Spinal cord (tissue), 10 donors: ENCODE measurements at places on chromosomes 6 and 20.

DNA sequence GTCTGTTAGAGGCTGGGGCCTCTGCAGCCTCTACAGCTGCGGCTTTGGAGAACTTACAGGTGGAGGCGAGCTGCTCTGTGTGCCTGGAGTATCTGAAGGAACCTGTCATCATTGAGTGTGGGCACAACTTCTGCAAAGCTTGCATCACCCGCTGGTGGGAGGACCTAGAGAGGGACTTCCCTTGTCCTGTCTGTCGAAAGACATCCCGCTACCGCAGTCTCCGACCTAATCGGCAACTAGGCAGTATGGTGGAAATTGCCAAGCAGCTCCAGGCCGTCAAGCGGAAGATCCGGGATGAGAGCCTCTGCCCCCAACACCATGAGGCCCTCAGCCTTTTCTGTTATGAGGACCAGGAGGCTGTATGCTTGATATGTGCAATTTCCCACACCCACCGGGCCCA lies 2.6 kb downstream of the TRIM39 start:
- DNase-seq, result no peak

DNA sequence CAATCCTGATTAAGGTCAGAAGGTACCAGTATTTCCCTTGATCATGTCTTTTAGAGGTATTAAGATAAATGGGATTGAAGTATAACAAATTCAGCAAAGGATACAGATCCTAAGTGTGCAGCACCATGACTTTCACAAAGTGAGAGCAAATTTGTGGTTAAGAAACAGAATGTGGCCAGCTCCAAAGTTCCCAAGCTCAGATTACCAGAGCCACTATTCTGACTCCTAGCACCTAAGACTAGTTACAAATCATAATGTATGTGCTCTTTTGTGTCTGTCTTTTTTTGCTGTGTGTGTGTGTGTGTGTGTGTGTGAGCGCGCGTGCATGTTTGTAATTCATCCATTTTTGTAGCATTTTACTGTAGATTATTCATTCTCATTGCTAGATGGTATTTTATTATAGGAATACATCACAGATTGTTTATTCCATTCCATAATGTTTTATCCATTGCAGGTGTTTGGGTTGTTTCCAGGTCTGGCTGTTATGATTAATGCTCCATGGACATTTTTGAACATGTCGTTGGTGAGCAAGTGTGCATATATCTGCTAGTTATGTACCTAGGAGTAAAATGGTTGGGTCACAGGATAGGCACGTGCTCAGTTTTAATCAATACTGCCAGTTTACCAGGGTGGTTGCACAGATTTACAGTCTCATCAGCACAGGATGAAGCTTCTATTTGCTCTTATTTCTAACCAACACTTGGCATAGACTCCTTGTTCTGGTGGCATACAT lies 314.0 kb upstream of the JAG1 start:
- DNase-seq, result no peak

DNA sequence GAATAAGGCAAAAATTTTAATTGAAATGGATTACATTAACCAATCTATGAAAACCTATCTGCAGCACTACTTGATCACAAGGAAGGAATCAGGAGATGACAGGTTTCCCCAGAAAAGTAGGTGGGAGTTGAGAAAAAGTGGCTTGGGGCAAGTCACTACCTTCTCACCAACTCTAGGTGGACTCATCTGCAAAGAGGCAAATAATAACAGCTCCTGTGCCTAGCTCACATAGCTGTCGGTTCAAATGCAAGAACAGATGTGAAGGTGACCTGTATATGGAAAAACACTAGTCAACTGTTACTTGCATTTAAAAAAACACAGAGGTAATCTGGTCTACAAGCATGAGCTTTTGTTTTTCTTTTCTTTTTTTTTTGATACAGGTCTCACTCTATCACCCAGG lies 67.2 kb downstream of the POPDC3 start:
- no peak for DNase-seq

GRCh38 chr6:1801401-1801800 lies 191.7 kb downstream of the FOXC1 start:
- DNase-seq, result no peak

DNA sequence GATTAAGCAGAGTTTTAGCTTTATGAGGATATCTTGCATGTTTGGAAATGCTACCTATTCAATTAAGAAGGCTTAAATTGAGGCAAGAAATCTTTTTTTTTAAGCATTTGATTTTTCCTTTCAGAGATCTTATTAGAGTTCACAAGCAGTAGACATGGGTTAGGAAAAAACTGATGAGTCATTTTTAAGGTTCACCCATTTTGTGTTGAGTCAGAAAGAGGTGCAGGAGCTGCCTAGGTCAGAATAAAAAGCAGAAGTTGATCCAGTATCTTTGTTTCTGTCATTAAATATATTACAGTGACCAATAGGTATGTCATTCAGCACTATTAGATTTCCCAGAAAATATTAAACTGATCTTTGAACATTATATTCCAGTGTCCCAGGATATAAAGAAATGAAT lies 306.8 kb downstream of the LMBRD1 start:
- no peak for DNase-seq

DNA sequence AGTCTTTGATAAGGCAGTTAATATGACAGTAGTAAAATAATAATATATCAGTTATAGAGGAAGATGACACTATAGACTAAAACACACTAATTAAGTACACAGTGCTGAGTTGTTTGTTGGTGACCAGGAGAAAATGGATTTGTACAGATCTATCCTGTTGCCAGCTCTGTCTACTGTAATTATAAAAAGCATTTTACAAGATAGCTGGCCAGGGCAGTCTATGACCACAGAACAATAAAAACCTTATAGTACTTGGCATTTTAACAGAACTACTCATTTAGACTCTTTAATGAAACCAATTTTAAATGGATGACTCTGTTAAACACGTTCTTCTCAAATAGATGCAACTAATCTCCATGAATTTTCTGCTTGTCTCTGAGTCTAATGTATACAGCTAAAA lies 367.5 kb downstream of the BTBD9 start:
- no peak for DNase-seq

- DNase-seq, result no peak
These were observed 24.3 kb upstream of the LRFN2 start for GRCh38 chr6:40611434-40611833.

GRCh38 chr20:61185841-61186601 lies 66.0 kb upstream of the CDH4 start:
- DNase-seq, result no peak

DNA sequence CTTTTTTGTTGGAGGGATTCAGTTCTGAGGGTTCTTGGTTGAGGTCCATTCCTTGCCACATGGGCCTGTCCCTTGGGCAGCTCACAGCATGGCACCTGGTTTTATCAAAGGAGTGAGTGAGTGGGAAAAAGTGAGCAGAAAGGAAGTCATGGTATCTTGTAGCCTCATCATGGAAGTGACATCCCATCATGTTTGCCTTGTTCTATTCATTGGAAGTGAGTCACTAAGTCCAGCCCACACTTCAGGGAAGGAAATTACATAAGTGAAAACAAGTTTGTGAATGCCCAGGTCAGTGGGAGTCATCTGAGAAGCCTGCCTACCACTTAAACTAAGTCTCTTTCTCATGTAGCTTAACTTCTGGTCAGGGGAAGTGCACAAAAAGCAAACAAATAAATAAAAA lies 32.8 kb upstream of the ZNFX1 start:
- no peak for DNase-seq

- peak; percentile 60 for DNase-seq
These were observed 32.9 kb upstream of the LGSN start for GRCh38 chr6:63352544-63353285.

- DNase-seq, result no peak
These were observed 165.7 kb upstream of the PTPRK start for GRCh38 chr6:128686084-128686483.

GRCh38 chr6:109299776-109300564 lies 82.3 kb downstream of the CD164 start:
- no peak for DNase-seq

- no peak for DNase-seq
These were observed 28.3 kb upstream of the CD83 start for GRCh38 chr6:14089224-14089623.

- no peak for DNase-seq
These were observed 12.6 kb upstream of the PBOV1 start for GRCh38 chr6:138230759-138231380.

- DNase-seq, result no peak
These were observed 592.6 kb upstream of the ADGRB3 start for GRCh38 chr6:68042339-68043121.

DNA sequence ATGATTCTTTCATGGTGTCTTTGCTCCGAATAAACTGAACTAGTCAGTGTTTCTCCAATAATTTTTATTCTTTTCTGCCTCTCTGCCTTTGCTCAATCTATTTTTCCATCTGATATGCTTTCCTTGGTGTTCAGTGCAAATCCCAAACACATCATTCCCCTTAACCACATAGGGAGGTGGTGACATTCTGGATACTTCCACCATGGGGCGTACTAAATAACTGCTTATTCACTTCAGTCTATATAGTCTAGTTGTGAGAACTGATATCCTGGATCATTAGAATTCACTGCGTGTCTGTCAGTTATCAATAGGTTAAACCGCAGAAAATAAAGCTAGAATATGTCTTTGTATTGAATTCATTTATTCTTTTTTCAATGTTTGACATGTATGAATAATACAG lies 83.1 kb downstream of the KCNQ5 start:
- no peak for DNase-seq

GRCh38 chr6:21604081-21604480 lies 10.5 kb downstream of the SOX4 start:
- no peak for DNase-seq

DNA sequence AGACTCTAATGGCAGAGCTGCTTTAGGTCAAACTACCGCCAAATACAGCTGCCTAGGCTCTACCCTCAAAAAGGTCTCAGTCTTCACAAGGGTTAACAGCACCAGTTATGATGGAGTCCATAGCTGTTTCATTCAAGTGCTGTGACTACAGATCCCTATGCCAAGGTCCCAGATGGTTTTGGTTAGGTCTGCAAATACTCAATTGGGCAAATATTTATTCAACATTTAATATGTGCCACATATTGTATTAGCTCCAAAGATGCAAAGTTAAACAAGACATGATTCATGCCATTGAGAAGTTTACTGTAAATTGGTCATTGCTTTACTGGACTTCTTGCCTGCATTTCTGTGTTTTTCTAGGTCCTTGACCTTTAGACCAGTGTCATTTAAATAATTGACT lies 55.8 kb upstream of the TFAP2D start:
- DNase-seq, result no peak

DNA sequence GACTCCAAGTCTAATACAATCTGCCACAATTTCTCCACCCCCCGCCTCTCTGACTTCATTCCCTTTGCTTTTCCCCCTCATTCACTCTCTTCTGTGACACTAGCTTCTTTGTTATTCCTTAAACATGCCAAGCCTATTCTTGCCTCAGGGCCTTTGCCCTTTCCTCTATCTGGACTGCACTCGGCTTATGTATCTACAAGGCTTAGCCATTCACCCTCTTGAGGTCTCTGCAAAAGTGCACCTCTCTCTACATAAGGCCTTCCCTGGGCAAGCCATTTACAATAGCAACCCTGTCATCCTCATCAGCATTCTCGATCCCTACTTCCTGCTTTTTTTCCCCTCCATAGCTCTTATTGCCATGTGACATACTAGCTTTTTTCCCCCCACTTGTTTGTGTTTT lies 168.9 kb downstream of the PDSS2 start:
- peak; percentile 34 for DNase-seq

GRCh38 chr6:16725145-16725864 lies 36.0 kb downstream of the ATXN1 start:
- DNase-seq, result no peak

DNA sequence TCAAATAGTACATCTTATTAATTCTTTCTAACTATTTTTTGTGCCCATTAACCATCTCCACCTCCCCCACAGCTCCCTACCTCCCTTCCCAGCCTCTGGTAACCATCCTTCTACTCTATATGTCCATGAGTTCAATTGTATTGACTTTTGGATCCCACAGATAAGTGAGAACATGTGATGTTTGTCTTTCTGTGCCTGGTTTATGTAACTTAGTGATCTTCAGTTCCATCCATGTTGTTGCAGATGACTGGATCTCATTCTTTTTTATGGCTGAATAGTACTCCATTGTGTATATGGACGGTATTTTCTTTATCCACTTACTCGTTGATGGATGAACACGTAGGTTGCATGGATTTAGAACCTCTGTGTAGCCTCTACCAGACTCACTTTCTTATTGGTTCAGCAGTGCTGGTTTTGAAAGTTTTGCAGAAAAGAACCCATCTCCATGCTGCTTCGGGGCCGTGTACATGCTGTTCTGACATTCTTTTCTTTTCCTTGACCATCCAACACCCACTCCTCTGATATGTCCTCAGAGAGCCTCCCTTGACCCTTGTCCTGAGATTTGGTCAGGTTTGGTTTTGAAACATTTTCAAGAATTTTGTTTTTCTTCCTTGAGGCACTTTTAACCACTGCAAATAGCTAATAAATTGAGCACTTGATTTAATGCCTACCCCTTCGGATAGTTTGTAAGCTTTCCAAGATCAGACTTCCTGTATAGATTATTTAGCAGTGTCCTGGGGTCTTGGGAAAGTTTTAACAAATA lies 231.2 kb upstream of the ZFP64 start:
- no peak for DNase-seq

DNA sequence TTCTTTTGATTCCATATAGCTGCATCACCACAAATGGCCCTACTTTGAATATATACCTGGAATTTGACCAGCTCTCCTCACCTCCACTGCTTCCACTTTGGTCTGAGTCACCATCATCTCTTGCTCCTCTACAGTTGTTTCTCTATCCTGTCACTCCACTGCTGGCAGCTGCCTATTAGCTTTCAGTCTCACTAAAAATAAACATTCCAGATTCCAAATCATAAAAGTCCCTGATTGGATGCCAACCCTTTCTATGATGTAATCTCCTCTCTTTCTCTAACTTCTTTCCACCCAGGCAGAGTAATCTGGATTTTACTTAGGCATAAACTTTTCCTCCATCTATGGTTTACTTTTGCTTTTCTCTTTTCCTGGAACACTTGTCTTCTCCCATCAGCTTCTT lies 49.1 kb downstream of the RFPL4B start:
- DNase-seq, result no peak

DNA sequence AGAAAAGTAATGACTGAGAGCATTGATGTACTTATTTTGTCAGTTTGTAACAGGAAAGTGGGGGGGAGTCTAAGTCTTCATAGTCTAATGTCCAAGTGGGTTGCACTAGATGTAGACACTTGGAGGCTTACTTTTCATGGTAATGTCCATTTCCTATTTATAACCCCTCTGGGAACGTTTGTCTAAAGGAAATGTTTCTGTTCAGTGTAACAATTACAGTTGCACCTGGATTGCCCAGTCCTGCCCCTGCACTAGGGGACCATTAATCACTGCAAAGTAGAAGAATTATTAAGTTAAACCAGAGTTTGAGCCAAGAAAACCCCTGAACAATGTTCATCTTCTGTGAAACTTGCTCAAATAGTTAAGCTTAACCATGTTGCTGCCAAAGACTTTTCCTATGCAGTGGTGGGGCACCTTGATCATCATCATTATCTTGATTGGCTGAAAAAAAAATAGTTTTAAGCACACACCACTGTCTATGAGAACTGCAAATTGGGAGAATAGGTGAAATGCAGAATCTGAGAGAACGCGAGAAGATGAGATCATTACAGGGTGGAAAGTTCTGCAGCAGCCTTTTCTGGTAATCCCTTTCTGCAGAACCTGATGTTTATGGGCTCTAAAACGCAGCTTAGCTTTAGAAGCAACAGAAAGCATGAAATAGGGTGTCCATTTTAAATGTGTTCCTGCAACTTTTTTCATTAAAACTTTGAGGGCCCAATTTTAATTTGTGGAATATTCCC lies 106.0 kb downstream of the ZNF217 start:
- no peak for DNase-seq
